Omental fat pad (tissue), 4 donors: ENCODE measurements at places on chromosomes 1 and 21.
A peak's percentile ranks its signal among the peaks of the same experiment; 100 is the strongest.

- no peak for DNase-seq
These were observed at the start of gene SERTAD4 for GRCh38 chr1:210232511-210233215. Gene SERTAD4 (plus strand): TSS chr1:210232796. CDS start chr1:210237961, 5,165 bp downstream.

- peak; percentile 74 for DNase-seq
These were observed at the start of the genes AMPD2 and GNAT2 for GRCh38 chr1:109619576-109620400. Gene AMPD2 (plus strand): TSS chr1:109619837. CDS start chr1:109621176, 1,339 bp downstream. Gene GNAT2 (minus strand): TSS chr1:109619616. CDS start chr1:109612870, 6,746 bp downstream.

DNA sequence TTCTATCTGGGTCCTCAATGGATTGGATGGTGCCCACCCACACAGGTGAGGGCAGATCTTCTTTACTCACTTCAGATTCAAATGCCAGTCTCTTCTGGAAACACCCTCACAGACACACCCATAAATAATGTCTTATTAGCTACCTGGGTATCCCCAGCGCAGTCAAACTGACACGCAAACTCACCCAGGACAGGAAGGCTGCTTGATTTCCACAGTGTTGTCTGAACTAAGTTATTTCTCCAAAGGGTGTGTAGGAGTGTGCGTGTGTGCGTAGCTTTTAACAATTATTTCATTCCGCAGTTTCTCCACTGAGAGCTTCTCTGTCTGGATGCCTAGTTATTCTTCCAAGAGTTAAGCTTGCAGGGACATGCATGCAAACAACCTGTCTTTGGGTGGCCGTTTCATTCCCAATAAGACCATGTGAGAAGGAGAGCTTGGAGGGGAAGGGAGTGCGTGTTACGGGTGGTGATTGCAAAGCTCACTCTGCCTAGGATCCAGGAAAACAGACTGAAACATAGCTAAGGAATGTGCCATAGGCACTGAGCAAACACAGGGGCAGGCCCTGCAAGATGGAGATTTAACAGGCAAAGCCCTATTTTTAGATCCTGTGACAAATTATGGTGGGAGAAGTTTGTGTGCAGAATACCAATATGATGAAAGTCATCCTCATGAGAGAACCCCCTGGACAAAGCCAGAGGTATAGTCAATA lies 269.7 kb downstream of the DYRK1A start:
- no peak for DNase-seq

DNA sequence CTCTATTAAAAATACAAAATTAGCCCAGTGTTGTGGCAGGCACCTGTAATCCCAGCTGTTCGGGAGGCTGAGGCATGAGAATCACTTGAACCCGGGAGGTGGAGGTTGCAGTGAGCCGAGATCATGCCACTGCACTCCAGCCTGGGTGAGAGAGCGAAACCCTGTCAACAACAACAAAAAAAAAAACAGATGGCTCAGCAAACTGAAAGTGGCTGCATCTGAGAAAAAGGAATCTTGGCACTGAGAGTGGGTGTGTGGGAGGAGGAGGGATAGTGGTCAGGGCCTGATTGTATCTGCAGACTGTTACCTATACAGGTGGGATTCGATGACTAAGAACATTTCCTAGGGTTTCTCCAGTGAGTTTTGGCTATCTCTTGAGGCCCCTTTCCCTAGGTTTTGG lies 122.2 kb upstream of the BARHL2 start:
- DNase-seq, result no peak

GRCh38 chr1:16440470-16441281 lies at the start of gene NECAP2:
Gene NECAP2 (plus strand): TSS chr1:16440724. CDS start chr1:16440762, 38 bp downstream.
- peak; percentile 86 for DNase-seq

- no peak for DNase-seq
These were observed 85.9 kb downstream of the ROR1 start for GRCh38 chr1:63859480-63860275.

GRCh38 chr1:168396508-168396907 lies 115.8 kb downstream of the TBX19 start:
- no peak for DNase-seq

DNA sequence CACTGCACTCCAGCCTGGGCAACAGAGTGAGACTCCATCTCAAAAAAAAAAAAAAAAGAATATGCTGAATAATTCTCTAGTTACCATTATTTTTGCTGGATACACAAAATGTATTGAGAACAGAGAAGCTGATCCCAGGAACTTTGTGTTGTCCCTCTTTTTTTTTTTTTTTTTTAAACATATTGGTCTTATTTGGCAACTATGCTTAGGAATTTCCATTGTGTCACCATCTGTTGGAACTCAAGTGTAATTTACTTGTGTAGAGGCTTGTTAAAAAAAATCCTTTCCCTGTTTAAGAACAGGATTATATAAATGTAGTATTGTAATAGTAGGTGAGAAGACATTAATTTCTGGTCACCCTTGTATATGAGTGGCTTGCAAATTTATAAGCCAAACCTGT lies 28.6 kb downstream of the CAMSAP2 start:
- no peak for DNase-seq

GRCh38 chr1:204074274-204075138 lies 1.6 kb downstream of the SOX13 start:
- no peak for DNase-seq

DNA sequence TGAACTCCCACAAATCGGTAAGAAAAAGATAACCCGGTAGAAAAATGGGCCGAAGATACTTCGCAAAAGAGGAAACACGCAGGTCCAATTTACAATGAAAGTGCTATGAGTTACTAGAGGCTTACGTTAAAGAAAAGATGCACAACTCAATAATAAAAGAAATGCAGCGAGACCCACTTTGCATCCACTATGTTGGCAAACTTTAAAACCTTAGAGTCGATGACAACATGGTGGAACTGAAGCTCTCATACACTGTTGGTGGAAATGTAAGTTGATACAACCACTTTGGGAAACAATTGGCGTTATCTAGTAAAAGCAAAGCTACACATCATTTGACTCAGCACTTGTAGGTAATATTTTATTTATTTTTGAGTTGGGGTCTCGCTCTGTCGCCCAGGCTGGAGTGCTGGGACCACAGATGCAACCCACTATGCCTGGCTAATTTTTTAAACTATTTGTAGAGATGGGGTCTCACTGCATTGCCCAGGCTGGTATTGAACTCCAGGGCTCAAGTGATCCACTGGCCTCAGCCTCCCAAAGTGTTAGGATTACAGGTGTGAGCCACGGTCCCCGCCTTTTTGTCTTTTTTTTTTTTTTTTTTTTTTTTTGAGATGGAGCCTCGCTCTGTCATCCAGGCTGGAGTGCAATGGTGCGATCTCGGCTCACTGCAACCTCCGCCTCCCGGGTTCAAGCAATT lies 696 bp upstream of the GPATCH3 start:
- no peak for DNase-seq

DNA sequence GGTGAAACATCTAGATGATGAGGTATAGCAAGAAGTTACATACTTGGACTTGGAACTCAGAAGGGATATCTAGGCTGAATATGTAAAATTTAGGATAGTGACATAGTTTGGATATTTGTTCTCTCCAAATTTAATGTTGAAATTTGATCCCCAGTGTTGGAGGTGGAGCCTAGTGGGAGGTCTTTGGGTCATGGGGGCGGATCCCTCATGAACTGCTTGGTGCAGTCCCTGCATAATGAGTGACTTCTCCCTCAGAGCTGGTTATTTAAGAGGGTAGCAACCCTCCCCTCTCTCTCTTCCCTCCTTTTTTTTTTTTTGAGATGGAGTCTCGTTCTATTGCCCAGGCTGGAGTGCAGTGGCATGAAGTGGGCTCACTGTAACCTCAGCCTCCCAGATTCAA lies 15.5 kb downstream of the ST3GAL3 start:
- no peak for DNase-seq

DNA sequence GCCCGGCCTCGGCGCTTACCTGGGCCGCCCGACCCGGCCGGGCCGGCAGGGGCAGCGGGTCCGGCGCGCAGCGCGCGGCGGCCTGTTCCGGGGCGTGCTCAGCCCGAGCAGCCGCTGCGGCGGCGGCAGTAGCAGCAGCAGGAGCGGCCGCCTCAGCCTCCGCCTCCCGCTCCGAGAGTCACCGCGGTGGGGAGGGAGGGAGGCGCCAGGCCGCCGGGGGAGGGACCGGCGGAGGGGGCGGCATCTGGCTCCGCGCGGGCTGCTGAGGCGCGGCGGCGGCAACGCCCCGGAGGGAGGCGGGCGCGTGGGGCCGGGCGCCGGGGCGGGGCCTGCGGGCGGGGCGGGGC lies at the start of gene CTNNBIP1:
Gene CTNNBIP1, minus strand, starts transcription at position 194 of the 347 bp plus-strand sequence. CDS start 38,205 bp downstream, outside the sequence.
- DNase-seq, result no peak

DNA sequence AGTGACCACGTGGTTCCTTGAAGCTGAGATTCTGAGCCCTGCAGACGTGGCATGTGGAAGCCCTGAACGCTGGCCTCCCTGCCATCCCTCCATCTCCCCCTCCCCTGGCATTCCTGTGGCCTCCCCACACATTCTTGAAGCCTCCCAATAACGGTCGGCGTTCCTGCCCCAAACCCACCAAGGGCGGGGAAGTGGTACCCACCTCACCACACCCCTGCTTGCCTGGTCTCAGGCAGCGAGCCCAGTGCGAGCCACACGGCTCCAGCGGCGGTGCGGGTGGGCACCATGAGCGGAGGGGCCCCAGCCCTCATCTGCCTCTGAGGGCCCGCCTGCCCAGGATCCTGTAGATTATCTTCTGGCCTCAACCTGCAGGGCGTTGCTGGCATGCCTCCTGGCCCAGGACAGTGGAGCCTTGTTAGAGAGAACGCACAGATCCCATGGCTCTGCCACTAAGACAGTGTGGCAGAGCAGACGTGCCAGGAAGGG lies 20.6 kb upstream of the PRELP start:
- no peak for DNase-seq

DNA sequence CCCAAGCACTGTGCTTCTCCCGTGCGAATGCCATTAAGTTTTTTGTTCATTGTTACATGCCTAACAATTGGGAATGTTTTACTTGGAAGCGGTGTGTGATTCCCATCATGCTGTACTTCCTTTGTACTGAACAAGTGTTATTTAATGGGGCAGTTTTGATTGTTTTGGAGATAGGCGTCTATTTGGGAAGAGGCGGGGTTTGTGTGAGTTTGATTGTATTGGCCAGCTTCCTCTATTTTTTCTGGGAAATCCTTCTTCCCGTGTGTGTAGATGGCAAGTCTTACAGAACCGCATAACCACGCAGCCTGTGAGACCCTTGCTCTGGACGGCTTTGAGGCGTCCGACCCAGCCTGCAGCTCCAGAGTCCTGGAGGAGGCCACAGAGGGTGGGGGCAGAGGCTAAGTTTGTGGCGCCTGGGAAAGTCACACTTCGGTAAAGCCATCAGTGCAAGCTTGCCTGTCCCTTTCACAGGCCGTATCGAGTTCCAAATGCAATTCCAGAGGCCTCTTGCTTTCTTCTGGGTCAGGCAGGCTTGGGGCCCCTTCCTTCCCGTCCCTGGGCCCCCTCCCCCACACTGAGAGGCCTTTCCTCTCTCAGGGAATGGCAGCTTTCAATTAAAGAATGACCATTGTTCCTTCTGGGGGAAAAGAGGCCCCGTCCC lies 210.3 kb downstream of the TOMM20 start:
- DNase-seq, result no peak

DNA sequence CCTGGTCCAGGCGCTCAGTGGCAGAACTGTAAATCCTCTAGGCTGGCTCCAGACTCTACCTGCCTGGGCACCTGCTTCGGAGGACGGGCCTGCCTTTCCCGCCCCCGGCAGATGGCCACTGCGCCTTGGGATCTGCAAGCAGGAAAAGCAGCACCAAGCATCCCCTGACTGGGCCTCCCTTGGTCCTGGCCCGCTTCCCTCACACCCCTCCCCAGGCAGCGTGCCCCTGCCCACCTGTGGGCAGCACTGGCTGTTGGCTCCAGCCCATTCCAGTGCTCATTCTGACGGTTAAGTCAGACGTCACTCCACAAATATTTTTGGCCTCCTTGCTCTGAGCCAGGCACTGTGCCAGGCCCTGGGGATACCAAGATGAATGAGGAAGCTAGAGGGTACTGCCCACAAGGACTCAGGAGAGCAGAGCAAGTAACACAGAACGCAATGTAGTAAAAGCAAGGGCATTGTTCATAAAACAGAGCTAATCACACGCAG lies 22.0 kb upstream of the BLACAT1 start:
- no peak for DNase-seq

DNA sequence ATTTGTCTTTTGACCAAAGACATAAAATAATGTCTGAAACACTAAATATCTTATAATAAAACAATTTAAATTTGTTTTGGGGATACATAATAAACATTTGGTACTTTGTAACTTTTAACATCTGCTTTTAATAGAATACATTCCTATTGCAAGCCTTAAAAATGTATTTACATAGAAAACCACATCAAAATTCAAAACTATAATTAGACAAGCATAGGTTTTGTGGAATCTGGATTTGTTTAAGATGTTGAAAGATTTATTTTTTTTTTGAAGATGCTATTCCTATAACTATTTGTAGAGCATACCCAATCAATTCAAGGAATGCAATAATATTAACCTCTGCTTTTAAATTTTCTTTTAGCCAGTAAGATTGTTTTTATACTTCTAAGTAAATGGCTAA lies 125.7 kb downstream of the FMN2 start:
- DNase-seq, result no peak

DNA sequence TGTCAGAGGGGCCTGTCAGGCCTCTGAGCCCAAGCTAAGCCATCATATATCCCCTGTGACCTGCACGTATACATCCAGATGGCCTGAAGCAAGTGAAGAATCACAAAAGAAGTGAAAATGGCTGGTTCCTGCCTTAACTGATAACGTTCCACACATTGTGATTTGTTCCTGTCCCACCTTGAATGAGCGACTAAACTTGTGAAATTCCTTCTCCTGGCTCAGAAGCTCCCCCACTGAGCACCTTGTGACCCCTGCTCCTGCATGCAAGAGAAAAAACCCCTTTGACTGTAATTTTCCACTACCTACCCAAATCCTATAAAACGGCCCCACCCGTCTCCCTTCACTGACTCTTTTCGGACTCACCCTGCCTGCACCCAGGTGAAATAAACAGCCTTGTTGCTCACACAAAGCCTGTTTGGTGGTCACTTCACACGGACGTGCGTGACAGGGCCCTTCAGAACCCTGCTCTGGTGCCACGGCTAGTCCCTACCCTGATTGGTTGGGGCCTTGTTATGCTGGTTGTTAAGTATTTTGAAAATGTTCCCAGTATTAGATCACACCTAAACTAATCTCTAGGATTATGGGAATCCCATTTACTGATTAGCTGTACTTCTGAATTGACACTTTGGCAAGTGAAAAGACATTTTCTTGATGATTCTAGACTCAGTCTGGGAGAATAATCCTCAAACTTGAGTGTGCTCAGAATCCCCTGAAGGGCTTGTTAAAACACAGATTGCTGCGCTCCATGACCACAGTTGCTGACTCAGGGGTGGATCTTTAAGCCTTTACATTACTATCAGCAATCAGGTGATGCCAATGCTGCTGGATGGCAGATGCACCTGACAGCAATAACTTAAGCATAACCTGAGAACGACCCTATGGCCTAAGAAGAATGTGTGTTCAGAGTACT lies 28.8 kb upstream of the SPATA6 start:
- DNase-seq, result no peak

DNA sequence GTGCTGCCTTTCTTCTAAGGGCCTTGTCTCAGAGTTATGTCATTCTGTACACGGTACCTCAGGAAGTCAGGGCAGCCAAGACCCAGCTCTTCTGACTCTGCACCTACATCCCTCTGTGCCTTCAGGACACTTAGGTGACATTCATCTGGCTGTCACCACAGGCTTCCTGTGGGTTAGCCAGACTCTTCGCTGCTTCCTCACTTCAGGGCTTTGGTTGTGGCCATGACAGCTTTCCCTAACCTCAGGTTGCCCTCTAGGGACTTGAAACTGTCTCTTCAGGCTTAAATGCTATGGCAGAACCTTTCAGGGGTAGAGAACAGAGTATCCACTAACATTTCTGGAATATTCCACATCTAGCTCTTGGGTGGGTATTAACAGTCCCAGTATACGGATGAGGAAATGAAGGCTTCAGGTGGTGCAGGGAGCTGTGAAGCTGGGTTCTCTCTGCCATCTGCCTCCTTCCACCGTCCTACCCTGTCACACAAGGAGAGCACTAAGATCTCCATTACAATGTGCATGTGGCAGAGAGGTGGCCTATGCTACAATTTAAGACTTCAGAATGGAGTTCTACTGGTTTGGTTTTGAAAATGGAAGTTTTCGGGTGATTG lies 9.9 kb downstream of the TSSK3 start:
- no peak for DNase-seq
